ENCODE measurements at places on chromosomes 6 and 20.
A peak's percentile ranks its signal among the peaks of the same experiment; 100 is the strongest.

- DNase-seq, result no peak
Measured at GRCh38 chr6:12875051-12875450, 158.5 kb downstream of the PHACTR1 start.

GRCh38 chr6:155782739-155783459 is 327.3 kb upstream of the NOX3 start:
- no peak for DNase-seq

GRCh38 chr20:63234693-63235398 is 859 bp upstream of the BIRC7 start:
- no peak for DNase-seq

- DNase-seq, result no peak
Measured at GRCh38 chr6:134464690-134465411, 146.9 kb upstream of the SGK1 start.

- peak; percentile 80 for DNase-seq
Measured at GRCh38 chr6:44022296-44022661, 105.0 kb downstream of the MRPL14 start.

DNA sequence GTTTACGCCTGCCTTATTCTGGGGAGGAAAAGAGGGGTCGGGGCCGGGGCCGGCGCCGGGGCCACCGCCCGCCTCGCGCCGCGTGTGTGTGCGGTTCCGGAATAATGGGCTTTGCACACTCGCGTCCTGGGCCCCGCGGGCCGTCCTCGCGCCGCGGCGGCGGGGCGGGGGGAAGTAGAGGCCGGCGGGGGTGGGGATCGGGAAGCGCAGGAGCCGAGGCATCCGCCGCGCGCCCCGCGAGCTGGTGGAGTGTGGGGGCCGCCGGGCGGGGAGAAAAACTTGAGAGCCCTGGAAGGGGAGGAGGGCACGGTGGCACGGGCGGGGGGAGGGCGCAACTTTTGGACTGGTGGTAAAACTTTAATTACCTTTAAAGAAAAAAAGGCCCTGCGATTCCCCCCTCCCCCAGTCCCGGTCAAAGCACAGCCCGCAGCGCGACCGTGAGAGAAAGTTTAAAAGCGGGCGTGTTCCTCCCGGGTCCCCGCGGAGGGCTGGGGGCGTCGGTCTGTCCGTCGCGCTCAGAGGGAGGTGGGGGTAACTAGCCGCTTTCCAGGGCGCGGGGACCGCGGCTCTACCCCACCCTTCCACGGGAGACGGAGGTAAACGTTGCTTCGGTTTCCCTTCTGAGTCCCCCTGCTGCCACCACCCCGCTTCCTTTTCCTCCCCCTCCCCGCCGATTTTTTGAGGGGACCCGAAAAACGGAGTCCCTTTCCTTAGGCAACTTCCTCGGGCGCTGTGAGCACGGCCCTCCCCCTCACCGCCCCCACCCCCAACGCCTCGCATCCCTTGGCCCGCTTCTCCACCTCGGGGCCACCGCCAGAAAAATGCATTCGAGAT is 1.9 kb downstream of the L3MBTL3 start:
- DNase-seq, result no peak

- DNase-seq, result peak; percentile 94
Measured at GRCh38 chr6:28225056-28225834, at the start of gene ZSCAN9. TSS of gene ZSCAN9 (plus strand) at chr6:28225275. CDS start at chr6:28227085, 1,810 bp downstream.

- no peak for DNase-seq
Measured at GRCh38 chr20:34016736-34017135, 23.0 kb downstream of the RALY start.

DNA sequence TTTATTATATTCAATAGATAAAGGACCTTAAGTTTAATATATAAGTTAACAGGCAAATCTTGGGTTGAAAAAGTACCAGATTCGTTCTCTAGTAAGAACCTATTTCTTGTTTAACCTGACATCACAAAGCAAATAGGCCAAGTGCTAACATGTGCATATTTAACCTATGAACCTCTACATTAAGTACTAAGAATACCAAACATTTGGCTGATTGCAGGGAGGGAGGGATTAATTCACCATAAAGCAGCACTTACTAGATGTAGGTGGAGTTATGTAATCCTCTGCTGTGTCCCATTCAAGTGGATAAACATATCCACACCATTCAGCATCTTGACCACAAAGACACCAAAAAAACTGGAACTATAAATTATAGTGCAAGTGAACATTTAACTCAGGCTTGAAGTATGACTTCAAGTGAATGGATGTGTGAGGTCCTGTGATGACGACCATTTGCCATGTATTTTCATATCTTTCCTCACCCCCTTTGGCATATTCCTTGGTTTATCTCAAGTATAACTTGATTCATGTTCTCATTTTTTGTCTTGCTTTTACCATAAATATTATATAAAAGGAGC is 10.2 kb downstream of the STX11 start:
- no peak for DNase-seq

DNA sequence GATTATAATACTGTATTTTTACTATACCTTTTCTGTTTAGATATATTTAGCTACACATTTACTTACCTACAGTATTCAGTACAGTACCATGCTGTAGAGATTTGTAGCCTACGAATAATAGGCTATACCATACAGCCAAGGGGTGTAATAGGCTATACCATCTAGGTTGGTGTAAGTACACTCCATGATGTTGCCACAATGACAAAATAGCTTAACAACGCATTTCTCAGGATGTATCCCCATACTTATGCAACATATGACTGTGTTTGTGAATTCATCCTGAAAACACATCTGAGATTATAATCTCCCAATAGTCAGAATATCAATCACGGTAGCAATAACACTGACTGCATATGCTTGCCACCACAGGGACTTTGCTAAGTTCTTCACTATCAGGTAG is 20.7 kb downstream of the B4GALT5 start:
- no peak for DNase-seq

GRCh38 chr6:126657561-126658175 is 317.8 kb downstream of the CENPW start:
- DNase-seq, result no peak

DNA sequence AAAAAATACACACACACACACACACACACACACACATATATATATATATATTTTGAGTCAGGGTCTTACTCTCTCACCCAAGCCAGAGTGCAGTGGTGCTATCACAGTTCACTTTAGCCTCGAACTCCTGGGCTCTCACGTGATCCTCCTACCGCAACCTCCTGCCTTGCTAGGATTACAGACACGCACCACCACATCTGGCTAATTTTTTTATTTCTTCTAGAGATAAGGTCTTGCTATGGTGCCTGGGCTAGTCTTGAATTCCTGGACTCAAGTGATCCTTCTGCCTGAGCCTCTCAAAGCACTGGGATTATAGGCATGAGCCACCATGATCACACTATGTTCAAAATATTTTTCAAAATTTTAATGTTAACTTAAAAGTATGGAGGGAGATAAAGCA is 43.5 kb downstream of the NUP153 start:
- DNase-seq, result no peak

Measured in mesenteric fat pad (tissue), 1 donor.